Spinal cord (tissue), 10 donors: ENCODE measurements at places on chromosomes 5 and 9.

GRCh38 chr5:89694026-89694550, 715.5 kb downstream of the CETN3 start:
- no peak for DNase-seq
- H3K27ac ChIP-seq, result no peak overlapping the region
- H3K4me3 ChIP-seq, result no peak overlapping the region
- H3K27me3 ChIP-seq, result no peaks in the 10 kb centered on the region
- H3K4me1 ChIP-seq, result no peaks in the 10 kb centered on the region
- H3K36me3 ChIP-seq, result no peaks in the 10 kb centered on the region

DNA sequence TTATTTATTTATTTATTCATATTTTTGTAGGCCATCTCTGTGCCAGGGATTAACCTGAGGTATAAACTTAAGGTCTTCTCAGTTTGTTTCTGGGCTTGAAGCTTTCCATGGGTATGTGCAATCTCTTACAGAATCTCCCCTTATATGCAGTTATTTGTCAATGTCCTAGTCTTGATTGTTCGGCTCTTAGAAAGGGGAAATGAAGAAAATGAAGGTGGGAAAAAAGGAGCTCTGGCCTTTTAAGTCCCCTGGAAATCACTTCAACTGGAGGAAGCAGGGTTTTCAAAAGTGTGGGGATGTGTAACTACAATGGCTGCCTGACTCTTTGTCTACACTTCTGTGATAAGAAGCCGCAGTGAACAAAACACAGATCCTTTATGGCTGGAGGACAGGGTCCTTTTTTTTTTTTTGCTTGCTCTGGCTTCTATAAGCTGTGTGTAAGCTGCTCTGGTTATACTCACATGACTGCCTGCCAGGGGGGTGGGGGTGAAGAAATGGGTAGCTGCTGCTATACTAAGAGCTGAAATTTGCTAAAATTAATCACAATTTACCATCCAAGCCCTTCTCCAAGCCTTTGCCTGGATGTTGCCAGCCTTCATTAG, 33.7 kb downstream of the CENPP start:
- H3K27ac ChIP-seq, result no peak overlapping the region
- DNase-seq, result no peak
- no peaks in the 10 kb centered on the region for H3K36me3 ChIP-seq
- H3K4me3 ChIP-seq, result no peak overlapping the region
- H3K4me1 ChIP-seq, result no peaks in the 10 kb centered on the region
- no peaks in the 10 kb centered on the region for H3K27me3 ChIP-seq

DNA sequence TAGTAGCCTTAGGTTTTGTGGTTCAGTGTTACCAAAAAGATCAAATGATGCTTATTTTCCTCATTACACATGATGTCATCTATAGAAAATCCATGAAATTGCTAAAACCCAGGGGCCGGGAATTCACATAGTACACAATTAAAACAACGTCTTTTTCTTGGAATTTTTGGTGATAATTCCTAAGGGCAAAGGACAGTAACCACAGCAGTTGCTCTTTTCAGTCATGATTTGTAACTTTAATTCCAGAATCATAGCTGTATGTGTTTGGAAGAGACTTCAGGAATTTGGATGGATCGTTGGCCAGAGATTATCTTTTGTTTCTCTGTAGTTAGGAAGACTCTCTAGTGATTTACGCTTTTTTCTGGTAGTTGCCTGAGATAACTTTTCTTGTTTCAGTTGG, 748.7 kb downstream of the TLE4 start:
- no peaks in the 10 kb centered on the region for H3K27me3 ChIP-seq
- DNase-seq, result no peak
- no peaks in the 10 kb centered on the region for H3K4me1 ChIP-seq
- no peak overlapping the region for H3K4me3 ChIP-seq
- no peak overlapping the region for H3K27ac ChIP-seq
- no peaks in the 10 kb centered on the region for H3K36me3 ChIP-seq

GRCh38 chr9:124621371-124622328, 114.5 kb upstream of the NR5A1 start:
- H3K4me3 ChIP-seq, result no peak overlapping the region
- no peaks in the 10 kb centered on the region for H3K27me3 ChIP-seq
- H3K36me3 ChIP-seq, result no peaks in the 10 kb centered on the region
- no peak for DNase-seq
- peaks cover 5% of the 10 kb centered on the region for H3K4me1 ChIP-seq
- no peak overlapping the region for H3K27ac ChIP-seq

DNA sequence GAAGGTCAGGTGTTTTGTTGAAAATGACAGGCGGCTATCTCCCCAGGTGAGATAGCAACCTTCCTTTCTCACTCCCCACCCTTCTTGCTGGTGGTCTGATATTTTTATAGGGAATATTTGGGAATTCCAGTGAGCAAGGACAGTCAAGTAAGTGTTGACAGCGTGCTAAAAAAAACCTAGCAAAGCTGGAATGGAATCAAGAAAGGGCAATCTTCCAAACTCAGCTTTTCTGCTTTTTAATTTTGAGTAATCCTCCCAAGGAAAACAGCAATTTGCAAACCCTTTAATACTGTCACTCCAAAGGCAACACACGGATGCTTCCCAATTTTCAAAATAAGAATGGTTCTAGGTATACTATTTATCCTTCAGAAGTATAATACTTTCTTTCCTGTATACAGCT, 143.7 kb upstream of the PCA3 start:
- no peaks in the 10 kb centered on the region for H3K27me3 ChIP-seq
- no peak for DNase-seq
- no peak overlapping the region for H3K27ac ChIP-seq
- no peaks in the 10 kb centered on the region for H3K4me1 ChIP-seq

- peaks cover 28% of the 10 kb centered on the region for H3K27me3 ChIP-seq
- no peak overlapping the region for H3K27ac ChIP-seq
- no peak for DNase-seq
- H3K4me1 ChIP-seq, result peaks cover 7% of the 10 kb centered on the region
Observed at GRCh38 chr5:73412597-73412988, 36.0 kb downstream of the FOXD1 start.

DNA sequence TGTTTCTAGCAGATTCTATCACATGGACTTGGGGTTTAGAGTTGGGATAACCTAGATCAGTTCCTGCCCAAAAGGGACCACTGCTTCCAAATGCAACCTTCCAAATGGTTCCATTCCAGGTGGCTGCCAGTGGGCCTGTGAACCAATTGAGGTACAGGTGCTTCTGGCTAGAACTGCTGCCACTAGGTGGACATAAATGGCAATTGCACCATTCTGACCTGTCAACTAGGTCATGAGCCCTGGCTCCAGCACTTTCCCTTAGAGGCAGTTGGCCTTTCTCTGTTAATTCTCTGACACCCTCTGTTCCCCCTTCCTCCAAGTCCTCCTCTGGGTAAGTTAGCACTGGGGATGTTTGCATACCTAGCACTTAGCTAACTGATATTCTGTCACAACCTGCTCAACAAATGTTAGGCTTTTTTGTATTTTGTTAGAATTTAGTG, 16.6 kb upstream of the HEMGN start:
- peaks cover 7% of the 10 kb centered on the region for H3K4me1 ChIP-seq
- no peak overlapping the region for H3K27ac ChIP-seq
- no peaks in the 10 kb centered on the region for H3K27me3 ChIP-seq

DNA sequence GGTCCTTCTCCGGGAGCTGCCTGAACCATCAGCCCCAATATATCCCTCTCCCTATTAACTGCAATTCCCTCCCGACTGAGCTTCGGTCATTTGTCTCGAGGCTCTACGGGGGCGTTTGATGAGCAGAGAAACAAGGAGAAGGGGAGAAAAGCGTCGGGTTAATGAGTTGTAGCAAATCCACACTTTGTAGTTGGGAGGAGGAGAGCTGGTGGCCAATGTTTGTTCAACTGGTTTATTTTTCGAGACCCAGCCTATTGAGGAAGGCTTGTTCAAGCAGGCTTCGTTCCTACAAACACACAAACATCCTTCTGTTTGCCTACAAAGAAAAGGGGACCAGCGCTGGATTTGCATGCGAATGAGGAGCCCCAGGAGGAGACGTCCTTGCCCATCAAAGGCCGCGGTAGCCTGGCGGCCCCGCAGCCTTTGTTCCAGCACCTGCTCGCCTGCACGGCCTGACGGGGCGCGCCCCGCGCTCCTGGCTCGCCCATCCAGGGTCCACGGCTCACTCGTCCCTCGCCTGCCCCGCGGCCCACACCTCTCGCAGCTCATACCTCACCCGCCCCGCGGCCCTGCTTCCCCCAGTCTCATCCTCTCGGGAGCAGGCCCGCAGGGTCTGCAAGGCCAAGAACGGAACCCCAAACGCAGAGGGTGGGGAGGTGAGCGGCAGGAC, 4.6 kb downstream of the FOXD1 start:
- peak overlapping the region; percentile 57 for H3K27ac ChIP-seq
- H3K27me3 ChIP-seq, result peaks cover 87% of the 10 kb centered on the region
- peak overlapping the region; percentile 54 for H3K4me3 ChIP-seq
- H3K36me3 ChIP-seq, result no peaks in the 10 kb centered on the region
- no peak for DNase-seq

GRCh38 chr5:172418862-172419814, 35.2 kb downstream of the SH3PXD2B start:
- DNase-seq, result no peak
- no peak overlapping the region for H3K4me3 ChIP-seq
- H3K36me3 ChIP-seq, result peaks cover 23% of the 10 kb centered on the region

GRCh38 chr9:131049829-131050715, 41.1 kb downstream of the LAMC3 start:
- no peak for DNase-seq
- no peak overlapping the region for H3K27ac ChIP-seq
- H3K4me1 ChIP-seq, result peaks cover 10% of the 10 kb centered on the region
- no peak overlapping the region for H3K4me3 ChIP-seq

DNA sequence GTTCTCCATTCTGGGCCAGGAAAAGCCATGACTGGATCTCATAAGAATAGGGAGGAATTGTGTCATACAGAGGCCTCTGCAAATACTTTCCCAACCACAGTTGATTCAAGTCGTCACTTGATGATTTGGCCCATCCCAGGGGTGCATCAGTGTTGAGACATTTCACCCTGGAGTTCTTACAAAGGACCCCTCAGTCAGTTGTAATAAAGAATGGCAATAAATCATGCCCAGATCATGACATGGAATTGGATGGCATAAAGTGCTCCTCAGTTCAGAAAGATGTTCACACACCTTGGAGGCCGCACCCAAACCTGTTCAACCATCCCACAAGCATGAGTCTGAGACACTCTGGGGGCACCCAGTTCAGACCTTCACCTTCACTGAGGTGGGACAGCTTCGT, 168.1 kb downstream of the NR3C1 start:
- no peak overlapping the region for H3K27ac ChIP-seq
- no peak for DNase-seq
- H3K36me3 ChIP-seq, result no peaks in the 10 kb centered on the region
- H3K27me3 ChIP-seq, result no peaks in the 10 kb centered on the region

GRCh38 chr5:14932902-14933469, 61.4 kb upstream of the ANKH start:
- DNase-seq, result no peak
- peaks cover 7% of the 10 kb centered on the region for H3K4me1 ChIP-seq
- no peaks in the 10 kb centered on the region for H3K27me3 ChIP-seq
- H3K4me3 ChIP-seq, result no peak overlapping the region
- H3K27ac ChIP-seq, result no peak overlapping the region
- H3K36me3 ChIP-seq, result no peaks in the 10 kb centered on the region

DNA sequence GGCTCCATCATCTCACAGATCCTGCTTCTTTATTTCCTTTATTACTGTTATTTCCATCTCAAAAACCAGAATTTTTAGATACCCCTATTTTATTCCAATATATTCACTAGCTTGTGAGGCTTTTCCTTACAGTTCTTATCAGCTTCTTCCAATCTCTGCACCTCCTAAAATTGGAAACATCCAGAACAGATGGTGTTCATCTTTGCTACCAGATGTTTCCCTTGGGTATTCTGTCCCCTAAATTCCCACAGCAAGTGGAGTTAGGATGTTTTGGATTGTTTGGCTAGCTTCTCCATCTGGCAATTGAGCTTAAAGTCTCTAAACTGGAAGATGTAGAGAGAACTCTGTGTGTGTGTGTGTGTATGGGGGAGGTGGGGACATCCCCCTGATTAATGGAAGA, 580.4 kb downstream of the DTWD2 start:
- H3K27ac ChIP-seq, result no peak overlapping the region
- H3K27me3 ChIP-seq, result no peaks in the 10 kb centered on the region
- no peaks in the 10 kb centered on the region for H3K4me1 ChIP-seq

GRCh38 chr5:178108966-178109365, 4.4 kb upstream of the N4BP3 start:
- peaks cover 7% of the 10 kb centered on the region for H3K4me1 ChIP-seq
- H3K4me3 ChIP-seq, result no peak overlapping the region
- no peaks in the 10 kb centered on the region for H3K36me3 ChIP-seq
- H3K27me3 ChIP-seq, result peaks cover 8% of the 10 kb centered on the region
- no peak overlapping the region for H3K27ac ChIP-seq

- H3K27me3 ChIP-seq, result no peaks in the 10 kb centered on the region
- H3K4me1 ChIP-seq, result no peaks in the 10 kb centered on the region
- H3K27ac ChIP-seq, result no peak overlapping the region
- DNase-seq, result no peak
Observed at GRCh38 chr9:81092057-81092456, 597.3 kb downstream of the TLE1 start.

GRCh38 chr5:111752426-111752965, 4.5 kb downstream of the NREP start:
- H3K4me1 ChIP-seq, result peaks cover 3% of the 10 kb centered on the region
- H3K27ac ChIP-seq, result peak overlapping the region; percentile 66
- no peaks in the 10 kb centered on the region for H3K36me3 ChIP-seq

GRCh38 chr9:83598487-83598886, 24.5 kb upstream of the IDNK start:
- no peaks in the 10 kb centered on the region for H3K27me3 ChIP-seq
- H3K4me1 ChIP-seq, result no peaks in the 10 kb centered on the region
- no peak overlapping the region for H3K27ac ChIP-seq
- no peaks in the 10 kb centered on the region for H3K36me3 ChIP-seq
- DNase-seq, result no peak
